ENCODE measurements at places on chromosomes 6 and 20.
A peak's percentile ranks its signal among the peaks of the same experiment; 100 is the strongest.

DNA sequence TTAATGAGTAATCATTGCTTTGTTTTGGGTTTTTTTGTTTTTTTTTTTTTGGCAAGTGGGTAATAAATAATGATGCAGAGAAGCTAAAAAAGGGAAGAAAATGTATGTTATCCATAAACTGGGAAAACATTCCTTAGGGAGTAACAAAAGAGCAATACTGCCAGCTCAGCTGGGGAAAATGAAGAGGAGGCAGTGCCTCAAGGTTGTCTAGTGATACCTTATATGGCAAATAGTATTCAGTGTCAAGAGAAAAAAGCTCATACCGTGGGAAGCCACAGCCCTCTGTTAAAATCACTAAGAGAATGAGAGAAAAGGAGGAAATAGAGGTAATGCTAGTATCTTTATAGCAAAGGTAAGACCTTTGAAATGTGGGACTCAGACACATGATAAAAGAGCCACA lies 47.1 kb upstream of the SMLR1 start:
- no peak for DNase-seq

GRCh38 chr6:130431346-130431852 lies 65.6 kb downstream of the TMEM200A start:
- no peak for DNase-seq

- no peak for DNase-seq
These were observed 98.8 kb downstream of the SASH1 start for GRCh38 chr6:148441454-148441911.

GRCh38 chr6:2274981-2275891 lies 29.8 kb upstream of the GMDS start:
- DNase-seq = no peak

GRCh38 chr6:15399641-15400470 lies 154.0 kb downstream of the JARID2 start:
- DNase-seq = peak; percentile 86

- DNase-seq = peak; percentile 86
These were observed 61.4 kb downstream of the GPR6 start for GRCh38 chr6:110039364-110039980.

GRCh38 chr20:13251106-13251903 lies 30.2 kb downstream of the ISM1 start:
- DNase-seq = no peak

DNA sequence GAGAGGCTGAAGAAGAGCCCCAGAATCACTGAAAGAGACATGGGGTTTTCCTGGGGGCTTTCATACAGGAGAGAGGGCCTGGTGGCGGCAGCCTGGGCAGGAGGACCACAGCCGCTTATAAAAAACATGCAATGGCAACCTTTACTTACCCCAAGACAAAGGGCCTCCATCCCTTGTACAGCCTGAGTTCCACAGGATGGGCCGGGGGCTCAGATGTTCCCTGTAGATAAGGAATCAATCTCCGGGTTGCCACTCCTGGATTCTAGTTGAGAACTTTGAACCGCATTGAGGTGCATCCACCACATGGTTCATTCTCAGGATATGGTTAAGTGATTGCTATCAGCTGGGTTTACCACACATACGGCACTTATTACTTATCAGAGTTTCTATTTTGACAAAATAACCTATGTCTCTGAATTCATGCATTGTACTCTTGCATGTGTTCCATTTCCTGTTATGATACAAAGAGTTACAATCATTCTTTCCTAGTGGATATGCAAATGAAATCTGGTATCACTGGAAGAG lies 677.6 kb downstream of the KIF16B start:
- no peak for DNase-seq

DNA sequence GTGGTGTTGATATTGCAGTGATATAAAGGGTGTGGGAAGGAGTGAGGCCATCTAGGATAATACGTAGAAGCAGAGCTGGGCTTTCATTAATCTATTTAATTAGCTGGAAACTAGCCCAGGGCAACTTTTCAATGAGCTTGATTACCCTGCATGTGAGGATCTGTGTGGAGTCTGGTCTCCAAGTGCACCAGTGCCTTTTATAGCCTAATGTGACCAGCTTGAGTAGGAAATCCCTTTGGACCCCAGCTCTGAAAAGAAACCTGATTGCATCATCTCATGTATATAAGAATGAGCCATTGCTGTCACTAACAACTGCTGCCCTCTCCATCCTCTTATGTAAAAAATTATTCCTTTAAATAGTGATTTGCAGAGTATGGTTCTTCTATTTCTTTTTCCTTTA lies 72.6 kb downstream of the CD109 start:
- no peak for DNase-seq

GRCh38 chr6:139448051-139448649 lies 73.7 kb upstream of the CITED2 start:
- DNase-seq = no peak

DNA sequence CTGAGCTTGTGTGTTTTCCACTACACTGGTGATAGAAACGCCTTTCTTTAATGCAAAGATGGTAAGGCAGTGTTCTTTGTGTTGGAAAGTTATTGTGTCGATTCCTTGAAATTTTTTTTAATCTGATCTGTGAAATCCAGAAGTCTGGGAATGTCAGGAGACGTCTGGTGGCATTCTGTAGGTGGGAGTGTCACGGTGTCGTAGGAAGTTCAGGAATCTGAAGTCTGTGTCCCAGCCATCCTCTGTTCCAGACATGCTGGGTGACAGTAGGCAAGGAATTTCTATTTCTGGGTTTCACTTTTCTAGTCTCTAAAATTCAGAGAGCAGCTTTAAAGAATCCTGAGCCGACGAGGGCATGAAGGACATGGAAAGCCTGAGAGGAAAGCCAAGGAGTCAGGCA lies 223.8 kb downstream of the ZNF217 start:
- no peak for DNase-seq

DNA sequence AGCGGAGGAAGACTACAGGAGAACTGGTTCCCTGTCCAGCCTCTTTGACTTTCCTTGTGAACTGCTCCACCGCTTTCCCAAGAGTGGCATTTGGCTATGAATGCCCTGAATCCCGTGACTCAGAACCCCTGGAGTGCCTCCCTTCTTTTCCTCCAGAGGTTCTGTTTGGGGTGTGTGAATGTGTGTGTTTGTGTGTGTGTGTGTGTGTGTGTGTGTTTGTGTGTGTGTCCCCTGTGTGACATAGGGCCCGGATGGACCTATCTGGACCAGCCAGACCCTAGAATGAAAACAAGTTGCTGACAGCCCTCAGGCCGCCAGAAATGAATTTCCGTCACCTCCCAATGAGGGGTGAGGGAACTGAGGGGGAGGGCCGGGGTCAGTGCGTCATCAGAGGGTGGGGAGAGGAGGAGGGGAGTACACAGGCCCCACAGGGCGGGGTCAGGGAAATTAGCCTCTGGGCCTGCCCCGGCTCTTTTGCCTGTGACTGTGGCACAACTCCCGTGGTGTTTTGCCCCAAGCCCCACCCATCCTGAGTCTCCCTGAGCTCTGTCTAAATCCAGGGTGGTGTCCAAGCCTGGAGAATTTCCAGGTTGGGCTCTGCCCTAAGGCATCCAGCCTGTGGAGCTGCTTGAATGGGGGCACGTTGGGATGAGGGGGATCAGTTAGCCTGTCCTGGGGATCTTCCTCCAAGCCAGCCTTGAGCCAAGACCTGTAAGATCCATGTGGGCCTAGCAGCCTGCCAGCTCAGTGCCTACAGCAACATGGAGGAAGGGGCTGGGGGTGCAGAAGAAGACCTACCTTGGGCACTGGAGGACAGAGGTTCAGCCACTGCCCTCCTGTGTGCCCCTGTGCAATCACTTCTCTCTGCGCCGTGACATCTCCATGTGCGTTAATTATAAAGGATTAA lies 15.2 kb upstream of the MRPS18A start:
- peak; percentile 98 for DNase-seq

DNA sequence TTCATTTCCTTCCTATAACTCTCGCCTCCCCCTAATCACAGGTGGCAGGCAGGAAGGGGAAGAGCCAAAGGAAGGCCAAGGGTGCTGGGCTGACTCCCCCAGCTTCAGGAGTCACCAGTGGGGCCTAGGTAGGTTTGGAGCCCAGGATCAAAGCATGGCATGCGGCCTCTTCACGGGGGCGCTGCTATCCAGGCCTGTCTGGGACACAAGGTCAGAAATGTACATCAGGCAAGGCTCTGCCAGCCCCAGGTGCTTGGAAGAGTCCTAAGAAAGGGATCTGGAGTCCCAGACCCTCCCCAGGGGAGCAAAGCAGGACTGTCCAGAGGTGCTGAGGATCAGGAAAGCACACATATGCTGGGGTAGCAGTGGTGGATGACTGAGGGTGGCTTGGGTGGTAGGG lies 10.4 kb downstream of the PI16 start:
- DNase-seq = no peak

Data from suprapubic skin (tissue), 4 donors.